ENCODE measurements at places on chromosomes 2 and 18. TPM values are rescaled to one million over a fixed set of nuclear protein-coding genes. Genes with fewer than 3 reads are reported as not detected.

The ZNF804A gene
- not detected for total RNA-seq

The SLC9A4 gene
- not detected for total RNA-seq

The DNPEP gene
- total RNA-seq, result 59.9 TPM

The DNAJC5G gene
- total RNA-seq, result not detected

Data from foreskin keratinocyte (primary cell).